Vagina (tissue), 2 donors: ENCODE measurements at places on chromosomes 16 and 17.
A peak's percentile ranks its signal among the peaks of the same experiment; 100 is the strongest.

GRCh38 chr16:67141391-67141790, 9.4 kb downstream of the B3GNT9 start:
- no peaks in the 10 kb centered on the region for H3K4me1 ChIP-seq
- DNase-seq, result no peak
- no peak overlapping the region for H3K4me3 ChIP-seq
- no peak overlapping the region for H3K27ac ChIP-seq

- H3K27ac ChIP-seq, result peak overlapping the region; percentile 38
- DNase-seq, result no peak
- H3K4me3 ChIP-seq, result no peak overlapping the region
- H3K27me3 ChIP-seq, result no peaks in the 10 kb centered on the region
- no peaks in the 10 kb centered on the region for H3K36me3 ChIP-seq
Observed at GRCh38 chr16:73043828-73044467, 4.0 kb downstream of the ZFHX3 start.

DNA sequence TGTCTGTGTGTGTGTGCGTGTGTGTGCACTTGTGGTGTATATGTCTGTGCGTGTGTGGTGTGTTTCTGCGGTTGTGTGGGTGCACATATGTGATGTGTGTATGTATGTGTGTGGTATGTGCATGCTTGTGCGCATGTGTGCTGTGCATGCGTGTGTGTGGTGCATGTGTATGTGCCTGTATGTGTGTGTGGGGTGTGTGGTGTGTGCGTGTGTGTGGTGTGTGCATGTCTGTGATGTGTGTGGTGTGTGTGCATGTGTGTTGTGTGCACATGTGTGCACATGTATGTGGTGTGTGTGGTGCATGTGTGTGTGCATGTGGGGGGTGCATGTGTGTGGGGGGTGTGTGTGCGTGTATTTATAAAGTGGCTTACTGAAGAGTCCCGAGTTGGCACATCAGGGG, 23.0 kb upstream of the DNAI2 start:
- no peaks in the 10 kb centered on the region for H3K36me3 ChIP-seq
- no peak overlapping the region for H3K27ac ChIP-seq
- no peak overlapping the region for H3K4me3 ChIP-seq
- no peaks in the 10 kb centered on the region for H3K4me1 ChIP-seq
- no peak for DNase-seq
- no peaks in the 10 kb centered on the region for H3K27me3 ChIP-seq

DNA sequence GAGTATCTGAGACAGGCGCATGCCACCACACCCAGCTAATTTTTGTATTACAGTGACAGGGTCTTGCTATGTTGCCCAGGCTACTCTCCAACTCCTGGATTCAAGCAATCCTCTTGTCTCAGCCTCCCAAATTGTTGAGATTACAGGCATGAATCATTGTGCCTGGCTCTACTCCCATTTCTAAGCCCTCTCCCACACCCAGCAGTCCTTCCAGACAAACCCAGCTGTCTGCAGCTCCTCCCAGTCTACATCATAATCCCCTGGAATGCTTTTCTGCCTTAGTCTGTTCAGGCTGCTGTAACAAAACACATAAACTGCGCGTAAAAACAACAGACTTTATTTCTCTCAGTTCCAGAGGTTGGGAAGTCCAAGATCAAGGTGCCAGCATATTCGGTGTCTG, 144.5 kb downstream of the GRIN2A start:
- DNase-seq, result no peak
- no peaks in the 10 kb centered on the region for H3K27me3 ChIP-seq
- no peak overlapping the region for H3K4me3 ChIP-seq
- no peaks in the 10 kb centered on the region for H3K36me3 ChIP-seq
- H3K27ac ChIP-seq, result no peak overlapping the region
- H3K4me1 ChIP-seq, result no peaks in the 10 kb centered on the region

DNA sequence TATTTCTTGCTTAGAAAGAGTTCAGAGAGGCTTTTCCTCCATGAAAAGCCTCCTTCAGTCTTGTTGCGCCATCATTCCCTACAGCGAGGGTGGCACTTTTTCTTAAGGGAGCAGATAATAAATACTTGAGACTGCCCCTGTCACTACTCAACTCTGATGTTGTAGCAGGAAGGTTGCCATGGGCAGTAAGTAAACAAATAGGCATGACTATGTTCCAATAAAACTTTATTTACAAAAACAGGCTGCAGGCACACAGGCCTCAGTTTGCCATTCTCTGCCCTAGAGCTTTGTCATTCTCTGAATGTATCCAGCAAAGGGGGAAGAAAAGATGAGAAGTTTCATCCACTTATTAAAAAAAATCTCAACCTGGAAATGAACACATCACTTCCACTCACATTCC, 60.4 kb downstream of the MYOCD start:
- peak; percentile 4 for DNase-seq
- H3K27me3 ChIP-seq, result no peaks in the 10 kb centered on the region
- H3K4me1 ChIP-seq, result peaks cover 9% of the 10 kb centered on the region
- H3K4me3 ChIP-seq, result no peak overlapping the region
